Small intestine (tissue), 16 donors: ENCODE measurements at places on chromosomes 1 and 21.
A peak's percentile ranks its signal among the peaks of the same experiment; 100 is the strongest.

GRCh38 chr1:52588027-52588426, 14.1 kb upstream of the GPX7 start:
- no peak for DNase-seq

- DNase-seq: no peak
These were observed 265.4 kb upstream of the RAB4A start for GRCh38 chr1:229005556-229005955.

DNA sequence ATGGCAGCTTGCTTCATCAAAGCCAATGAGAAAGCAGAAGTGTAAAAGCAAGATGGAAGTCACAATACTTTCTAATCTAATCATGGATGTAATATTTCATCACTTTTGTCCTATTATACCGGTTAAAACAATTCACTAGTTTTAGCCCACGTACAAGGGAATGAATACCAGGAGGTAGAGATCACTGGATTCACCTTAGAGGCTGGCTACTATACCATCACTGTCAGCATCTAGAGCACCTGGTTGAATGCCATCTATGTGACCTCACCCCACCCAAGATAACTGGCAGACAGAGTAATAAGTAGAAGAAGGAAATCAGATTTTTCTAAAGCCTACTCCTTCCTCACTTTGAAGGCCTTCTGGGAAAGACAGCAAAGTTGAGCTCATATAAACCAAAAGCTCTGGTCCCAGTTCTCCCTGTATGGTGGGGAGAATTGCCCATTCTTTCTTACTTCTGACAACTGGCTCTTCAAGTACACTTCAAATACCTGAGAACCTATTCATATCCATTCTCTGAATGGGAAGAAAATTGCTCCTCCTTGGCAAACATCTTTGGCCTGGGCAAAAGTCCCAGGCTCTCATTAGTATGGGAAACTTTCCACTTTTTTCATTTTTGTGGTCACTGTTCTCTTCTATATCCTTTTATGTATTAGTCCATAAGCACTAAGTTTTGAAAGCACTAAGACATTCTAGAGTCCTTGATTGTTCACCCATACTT, 24.8 kb downstream of the HSD3B1 start:
- no peak for DNase-seq

DNA sequence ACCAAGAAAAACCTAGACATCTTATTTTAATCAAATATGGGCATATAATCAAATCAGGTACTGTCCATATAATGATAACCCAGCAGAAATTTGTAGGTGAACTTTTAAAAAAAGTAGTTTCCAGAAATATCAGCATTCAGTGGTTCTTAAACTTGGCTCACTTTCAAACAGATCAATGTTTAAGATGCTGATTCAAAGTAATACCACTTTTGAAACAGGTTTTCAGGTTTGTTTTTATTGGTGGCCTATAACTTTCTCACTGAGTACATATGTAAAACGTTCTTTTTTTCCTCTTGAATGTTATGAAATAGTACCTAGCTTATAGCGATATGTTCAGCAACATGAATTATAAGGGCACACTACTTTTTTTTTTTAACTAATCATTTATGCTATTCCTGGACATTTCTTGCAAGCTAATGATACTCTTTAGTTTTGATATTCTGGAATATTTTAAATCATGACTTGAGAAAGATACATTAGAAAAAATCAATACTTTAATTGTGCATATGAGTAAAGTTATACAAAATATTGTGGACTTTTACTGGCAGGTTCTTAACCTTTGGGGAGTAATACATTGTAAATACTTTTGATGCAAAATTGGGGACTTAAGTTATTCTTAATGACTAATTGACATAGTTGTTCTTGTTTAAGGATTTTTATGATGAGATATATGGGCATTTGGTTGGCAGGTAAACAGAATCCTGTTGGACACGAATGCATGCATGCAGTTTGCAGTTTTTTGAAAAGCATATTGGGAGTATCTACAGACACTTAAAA, 3.0 kb downstream of the NFIA start:
- no peak for DNase-seq

DNA sequence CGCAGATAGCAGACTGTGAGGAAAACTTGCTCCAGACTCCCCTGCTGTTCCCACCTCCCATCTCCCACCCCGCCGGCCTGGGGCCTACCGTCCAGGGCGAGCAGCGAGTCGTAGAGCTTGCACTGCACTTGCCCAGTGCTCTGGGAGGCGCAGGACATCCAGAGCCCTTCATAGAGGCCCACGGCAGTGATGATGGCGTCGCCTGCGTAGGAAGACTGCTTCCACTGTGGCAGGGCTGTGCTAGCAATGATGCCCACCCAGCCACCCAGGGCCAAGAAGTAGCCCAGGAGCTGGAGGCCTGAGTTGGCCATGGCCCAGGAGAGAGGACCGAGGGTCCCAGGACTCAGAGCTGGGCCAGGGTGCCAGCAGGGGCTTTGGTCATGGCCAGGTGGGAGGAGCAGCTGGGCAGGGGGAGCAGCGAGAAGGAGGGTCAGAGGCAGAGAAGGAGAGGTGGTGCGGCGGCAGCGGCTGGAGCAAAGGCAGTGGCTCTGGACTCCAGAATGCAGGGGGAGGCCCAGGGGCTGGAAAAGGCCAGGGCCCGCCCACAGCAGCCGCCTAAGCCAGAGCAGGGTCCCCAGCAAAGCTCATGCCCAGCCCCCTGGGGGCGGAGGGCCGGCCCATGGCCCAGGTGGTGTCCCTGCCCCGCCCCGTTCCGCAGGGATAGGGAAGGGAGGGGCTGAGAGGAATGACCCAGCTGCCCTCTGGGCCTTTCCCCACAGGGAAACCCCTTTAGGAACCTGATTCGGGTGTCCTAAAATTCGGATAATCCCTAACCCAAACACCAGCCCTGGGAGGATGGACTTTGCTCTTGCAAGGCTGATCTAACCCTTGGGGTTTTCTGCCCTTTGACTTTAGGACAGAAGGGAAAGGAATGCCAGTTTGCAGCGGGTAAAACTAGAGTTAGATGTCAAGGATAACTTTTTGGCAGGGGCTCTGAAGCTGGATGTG, at the start of gene CLDN19:
Gene CLDN19 (minus strand): TSS at position 484 of the 948 bp plus-strand sequence. CDS start 173 bp downstream, at position 311.
- peak; percentile 28 for DNase-seq

- peak; percentile 70 for DNase-seq
These were observed 66.5 kb downstream of the SH3BGR start for GRCh38 chr21:39518055-39518846.

GRCh38 chr1:97138515-97139032, 417.0 kb downstream of the PTBP2 start:
- no peak for DNase-seq

DNA sequence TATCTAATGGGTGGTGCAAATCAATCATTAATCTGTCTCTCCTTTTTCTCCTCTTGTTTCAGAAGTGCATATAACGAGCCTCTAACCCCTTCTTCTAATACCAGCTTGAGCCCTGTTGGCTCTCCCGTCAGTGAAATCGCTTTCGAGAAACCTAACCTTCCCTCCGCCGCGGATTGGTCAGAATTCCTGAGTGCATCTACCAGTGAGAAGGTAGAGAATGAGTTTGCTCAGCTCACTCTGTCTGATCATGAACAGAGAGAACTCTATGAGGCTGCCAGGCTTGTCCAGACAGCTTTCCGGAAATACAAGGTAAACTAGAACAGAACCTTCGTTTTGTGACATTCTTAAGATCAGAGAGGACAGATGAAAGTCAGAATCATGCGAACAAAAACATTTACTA, 25.3 kb upstream of the VAMP3 start:
- DNase-seq: no peak

DNA sequence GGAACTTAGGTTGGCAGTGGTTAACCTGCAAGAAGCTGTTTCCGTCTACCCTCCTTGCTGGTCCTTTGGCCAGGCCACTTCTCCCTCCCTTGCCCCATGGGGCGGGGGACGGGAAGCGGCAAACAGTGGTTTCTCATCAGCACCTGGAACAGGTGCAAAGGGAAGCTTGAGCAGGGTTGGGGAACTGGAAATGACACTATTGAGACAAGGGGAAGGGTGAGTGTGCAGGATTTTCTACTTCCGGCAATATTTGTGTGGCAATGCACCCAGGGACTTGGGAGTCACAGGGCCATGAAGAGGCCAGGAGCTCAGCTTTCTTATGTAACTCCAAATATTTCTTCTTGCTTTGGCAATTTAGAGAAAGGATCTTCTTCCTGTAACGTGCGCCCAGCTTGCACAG, 29.0 kb upstream of the SARS1 start:
- DNase-seq: no peak

- no peak for DNase-seq
These were observed 10.2 kb upstream of the RAB29 start for GRCh38 chr1:205785446-205785845.

- DNase-seq: no peak
These were observed 44.3 kb upstream of the MAP1LC3C start for GRCh38 chr1:242043165-242043564.
